SHP77 (cell line): ENCODE measurements at places on chromosomes 5 and 9.

DNA sequence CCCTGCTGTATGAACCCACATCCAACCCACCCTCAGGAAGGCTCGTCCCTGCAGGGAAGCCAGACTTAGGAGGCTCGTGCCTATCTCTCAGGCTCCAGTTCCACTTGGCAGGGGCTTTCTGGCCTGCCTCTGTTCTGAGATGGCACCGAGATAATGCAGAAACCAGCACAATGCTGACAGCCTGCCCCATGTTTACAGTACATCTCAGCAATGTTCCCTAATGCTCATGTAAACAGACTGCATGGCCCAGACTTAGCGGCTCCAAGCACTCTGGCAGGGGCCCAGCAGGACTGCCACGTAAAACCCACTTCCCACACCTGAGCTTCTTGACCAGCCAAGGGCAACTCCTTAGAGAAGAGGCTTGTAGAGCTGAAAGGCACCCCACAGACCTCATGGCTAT, 499.5 kb upstream of the BRINP1 start:
- DNase-seq, result no peak

- DNase-seq, result no peak
These were observed 53.9 kb downstream of the SNX18 start for GRCh38 chr5:54571462-54571861.

DNA sequence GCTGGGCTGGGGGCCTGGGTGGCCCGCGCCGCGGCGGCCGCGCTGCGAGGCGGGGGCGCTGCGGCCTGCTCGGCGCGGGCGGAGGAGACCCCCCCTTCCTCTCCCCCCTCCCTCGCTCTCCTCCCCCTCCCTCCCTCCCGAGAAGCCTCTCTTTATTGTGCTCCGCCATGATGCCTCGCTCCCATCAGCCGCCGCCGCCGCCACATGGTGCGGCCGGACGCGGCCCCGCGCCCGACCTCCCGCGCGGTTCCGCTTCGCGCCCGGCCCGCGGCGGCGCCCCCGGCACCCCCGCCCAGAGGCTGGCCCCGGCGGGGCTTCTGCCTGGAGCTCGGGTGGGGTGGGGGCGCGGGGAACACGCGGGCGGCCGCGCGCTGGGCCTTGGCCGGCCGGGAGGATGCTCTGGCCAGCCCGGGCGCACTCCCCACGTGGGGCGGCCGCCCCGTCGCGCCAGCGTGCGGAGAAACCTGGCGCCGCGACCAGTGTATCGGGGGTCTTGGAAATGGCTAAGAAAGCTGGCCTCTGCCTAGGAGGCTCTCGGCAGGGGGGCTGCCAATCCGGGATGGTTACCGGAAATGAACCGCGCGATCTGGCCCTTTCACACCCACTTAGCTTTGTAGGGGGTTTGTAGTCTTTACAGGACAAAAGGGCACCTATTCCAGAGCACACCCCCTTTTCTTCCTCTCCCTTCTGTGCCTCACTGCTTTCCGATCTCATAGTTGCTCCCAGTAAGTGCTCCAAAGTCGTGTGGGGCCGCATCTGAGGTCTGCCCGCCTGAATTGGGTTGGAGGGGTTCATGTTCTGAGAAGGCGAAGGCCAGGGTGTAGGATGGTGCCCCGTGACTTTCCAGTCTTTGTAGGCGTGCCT, 1.0 kb downstream of the SET start:
- DNase-seq, result peak; percentile 28

GRCh38 chr9:124723352-124723751, 47.8 kb downstream of the NR6A1 start:
- DNase-seq, result no peak

- DNase-seq, result no peak
These were observed 23.8 kb downstream of the ANXA2R start for GRCh38 chr5:43016217-43016779.
